Posterior vena cava (tissue), 2 donors: ENCODE measurements at places on chromosomes 6 and 20. TPM values are rescaled to one million over a fixed set of nuclear protein-coding genes. Genes with fewer than 3 reads are reported as not detected.
A peak's percentile ranks its signal among the peaks of the same experiment; 100 is the strongest.

Gene AURKA
- total RNA-seq, result 2.9 TPM

Gene NKX2-2
- total RNA-seq, result 0.23 TPM

Gene PHIP
- 25.5 TPM for total RNA-seq

Gene KHDC1L
- not detected for total RNA-seq

Gene UST
- total RNA-seq, result 15.2 TPM

Gene ELOVL2
- total RNA-seq, result 0.23 TPM

Gene ELOVL4
- 1.9 TPM for total RNA-seq

Gene MCHR2
- not detected for total RNA-seq

Gene PXT1
- not detected for total RNA-seq

Gene MBOAT1
- total RNA-seq, result 8.7 TPM

Gene MUC22
- total RNA-seq, result not detected

Gene ZC2HC1B
- not detected for total RNA-seq

Gene SRMS
- not detected for total RNA-seq

Gene PSORS1C1
- 2.1 TPM for total RNA-seq

Gene YTHDF1
- 25.2 TPM for total RNA-seq

- DNase-seq, result no peak
These were observed 192.7 kb upstream of the CNR1 start for GRCh38 chr6:88358846-88359245.

- DNase-seq, result no peak
These were observed 222.8 kb downstream of the ALDH8A1 start for GRCh38 chr6:134727081-134727480.

DNA sequence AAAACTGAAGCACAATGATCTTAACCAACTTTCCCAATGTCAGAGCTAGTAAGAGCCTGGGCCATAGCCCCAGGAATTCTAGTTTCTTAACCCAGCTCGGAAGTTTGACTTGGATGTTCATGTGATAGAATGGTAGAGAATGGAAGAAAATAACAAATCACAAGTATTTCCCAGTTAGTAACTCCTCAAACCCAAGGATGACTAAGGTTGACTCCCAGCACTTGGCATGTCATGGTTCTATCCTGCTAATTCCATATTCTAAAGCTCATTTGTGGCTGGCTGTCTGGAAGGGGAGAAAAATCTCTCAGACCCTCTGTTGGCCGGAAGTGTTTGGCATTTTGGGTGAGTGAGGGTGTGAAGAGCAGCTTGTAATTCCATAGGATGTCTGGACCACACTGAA is 248.7 kb downstream of the RFPL4B start:
- DNase-seq, result no peak

DNA sequence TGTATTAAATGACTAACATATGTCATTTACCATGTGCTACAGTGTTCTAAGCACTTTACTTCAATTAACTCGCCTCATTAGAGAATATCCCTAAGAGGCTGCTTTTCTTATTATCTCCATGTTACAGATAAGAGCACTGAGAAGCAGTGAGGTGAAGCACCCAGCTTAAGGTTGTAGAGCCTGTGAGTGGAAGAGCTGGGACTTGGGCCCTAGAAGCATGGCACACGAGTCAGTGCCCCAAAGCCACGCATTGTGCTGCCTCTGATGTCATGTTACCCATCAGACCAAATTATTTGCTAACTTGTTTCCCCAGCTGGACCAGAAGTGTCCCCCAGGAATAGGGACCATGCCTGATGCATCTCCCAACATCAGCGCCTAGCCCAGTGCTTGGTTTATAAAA is 34.1 kb downstream of the POFUT1 start:
- DNase-seq, result no peak

DNA sequence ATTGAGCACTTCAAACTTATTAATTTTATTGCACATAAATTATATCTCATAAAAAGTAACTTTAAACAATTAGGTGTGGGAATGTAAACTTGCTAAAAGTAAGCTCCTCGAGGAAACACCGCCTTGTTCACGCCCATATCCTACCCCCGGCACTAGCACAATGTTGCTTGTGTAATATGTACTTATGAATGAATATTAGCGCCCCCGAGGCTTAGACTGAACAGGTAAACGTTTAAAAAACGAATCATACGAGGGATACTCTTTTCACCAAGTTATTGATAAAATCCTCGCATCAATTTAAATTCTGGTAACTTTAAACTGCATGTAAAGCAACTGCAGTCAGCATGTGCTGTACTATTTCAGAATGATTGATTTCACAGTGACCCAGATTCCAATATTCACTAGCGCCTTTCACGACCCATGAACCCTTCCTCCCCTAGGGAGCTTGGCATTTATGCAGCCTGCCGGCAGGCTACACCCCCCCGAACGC is 637 bp downstream of the TFB1M start:
- DNase-seq, result no peak

DNA sequence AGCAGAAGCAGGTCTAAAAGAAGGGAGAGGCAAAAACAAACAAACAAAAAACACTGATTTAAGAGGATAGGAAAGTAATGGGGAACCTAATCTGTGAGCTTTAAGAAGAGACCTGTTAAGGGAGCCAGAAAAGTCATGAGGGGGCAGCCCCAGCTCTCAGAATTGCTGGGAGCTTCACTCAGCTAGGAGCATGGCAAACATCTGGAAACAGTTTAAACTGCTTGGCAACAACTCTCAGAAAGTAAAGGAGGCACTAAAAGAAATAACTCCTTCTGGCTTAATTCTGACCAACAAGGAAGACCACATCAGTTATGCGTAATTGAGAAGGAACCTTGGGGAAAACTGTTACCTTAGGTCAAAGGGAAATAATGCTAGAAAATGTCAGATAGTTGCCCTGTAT is 121.4 kb downstream of the LAMP5 start:
- DNase-seq, result no peak

DNA sequence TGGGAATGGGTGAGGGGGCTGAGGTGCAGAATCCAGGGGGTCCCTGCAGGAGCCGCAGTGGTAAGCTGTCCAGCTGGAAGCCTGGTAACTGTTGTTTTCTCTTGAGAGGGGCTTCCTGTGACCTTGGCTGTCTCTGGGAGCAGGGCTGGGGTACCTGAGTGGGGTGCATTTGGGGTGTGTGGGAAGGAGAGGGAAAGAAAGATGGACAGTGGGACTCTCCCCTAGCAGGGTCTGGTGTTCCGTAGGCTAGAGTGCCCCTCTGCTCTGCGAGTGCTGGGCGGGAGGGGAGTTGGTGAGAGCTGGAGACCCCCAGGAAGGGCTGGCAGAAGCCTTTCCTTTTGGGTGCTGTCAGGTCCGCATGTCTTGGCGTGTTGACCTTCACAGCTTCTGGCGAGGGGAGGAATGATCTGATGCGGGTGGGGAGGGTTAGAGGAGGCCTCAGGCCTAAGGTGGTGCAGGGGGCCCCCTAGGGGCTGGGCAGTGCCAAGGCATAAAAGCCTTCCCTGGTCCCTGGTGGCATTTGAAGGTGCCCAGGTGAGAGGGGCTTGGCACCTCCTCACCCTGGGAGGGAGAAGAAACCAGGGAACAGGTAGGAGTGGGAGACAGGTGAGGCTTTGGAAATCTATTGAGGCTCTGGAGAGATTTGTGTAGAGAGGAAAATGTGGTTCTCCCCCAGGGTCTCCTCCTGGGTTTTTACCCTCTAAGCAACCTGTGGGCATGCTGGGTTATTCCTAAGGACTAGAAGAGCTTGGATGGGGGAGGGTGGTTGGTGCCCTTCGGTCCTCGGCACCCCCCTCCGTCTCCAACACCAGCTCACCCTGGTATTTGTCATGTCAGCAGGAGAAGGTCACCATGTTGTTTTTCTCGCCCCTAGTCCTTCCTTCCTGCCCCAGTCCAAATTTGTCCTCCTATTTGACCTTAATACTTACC is 3.3 kb downstream of the VEGFA start:
- peak; percentile 81 for DNase-seq

DNA sequence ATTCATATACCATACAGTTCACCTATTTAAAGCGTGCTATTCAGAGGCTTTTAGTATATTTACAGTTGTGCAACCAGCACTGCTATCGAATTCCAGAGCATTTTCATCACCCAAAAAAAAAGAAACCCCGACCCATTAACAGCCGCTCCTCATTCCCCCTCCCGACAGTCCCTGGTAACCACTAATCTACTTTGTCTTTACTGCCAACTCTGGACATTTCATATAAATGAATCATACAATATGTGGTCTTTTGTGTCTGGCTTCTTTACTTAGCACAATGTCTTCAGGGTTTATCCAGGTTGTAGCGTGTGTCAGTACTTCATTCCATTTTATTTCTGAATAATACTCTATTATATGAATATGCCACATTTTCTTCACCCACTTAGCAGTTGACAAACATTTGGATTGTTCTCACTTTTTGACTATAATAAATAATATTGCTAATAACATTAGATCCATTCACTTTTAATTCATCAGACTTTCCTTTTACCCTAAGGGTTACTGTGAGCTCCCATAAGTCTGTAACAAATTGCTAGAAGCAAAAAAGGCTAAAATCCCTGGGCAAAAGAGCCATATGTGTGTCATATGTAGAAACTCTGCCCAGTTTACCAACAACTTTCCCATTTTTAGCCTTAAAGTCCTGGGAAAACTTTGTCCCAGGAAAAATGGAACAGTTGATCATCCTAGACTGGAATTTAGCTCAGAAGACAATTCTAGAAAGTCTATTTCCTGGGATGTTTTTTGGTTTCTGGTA is 23.2 kb upstream of the ROS1 start:
- no peak for DNase-seq

- DNase-seq, result no peak
These were observed 26.5 kb downstream of the EFCAB8 start for GRCh38 chr20:32885185-32885584.

DNA sequence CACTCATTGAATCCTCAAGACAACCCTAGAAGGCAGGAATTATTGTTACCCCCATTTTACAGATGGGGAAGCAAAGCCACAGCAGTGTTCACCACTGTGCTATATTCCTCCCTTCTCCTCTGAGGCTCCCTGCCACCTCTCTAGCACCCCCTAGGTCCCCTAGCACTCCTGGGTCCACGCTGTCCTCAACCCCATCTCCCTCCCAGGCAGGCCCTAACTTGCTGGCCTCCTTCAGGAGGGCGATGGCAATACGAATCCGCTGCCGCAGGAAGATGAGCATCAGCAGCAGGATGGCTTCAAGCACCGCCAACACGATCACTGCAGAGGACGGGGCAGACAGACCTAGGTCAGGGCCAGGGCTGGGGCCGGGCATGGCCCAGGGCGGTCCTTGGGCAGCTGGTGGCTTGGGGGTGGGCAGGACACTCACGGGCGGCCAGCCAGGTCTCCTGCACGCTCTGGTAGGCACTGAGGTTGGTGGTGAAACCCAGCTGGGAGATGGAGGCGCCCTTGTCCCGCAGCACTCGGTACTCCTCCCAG is 7.8 kb upstream of the NEU1 start:
- DNase-seq, result no peak

GRCh38 chr6:84687431-84687830 is 77.0 kb downstream of the TBX18 start:
- no peak for DNase-seq

- DNase-seq, result no peak
These were observed 85.8 kb downstream of the CDKAL1 start for GRCh38 chr6:20620043-20620442.

DNA sequence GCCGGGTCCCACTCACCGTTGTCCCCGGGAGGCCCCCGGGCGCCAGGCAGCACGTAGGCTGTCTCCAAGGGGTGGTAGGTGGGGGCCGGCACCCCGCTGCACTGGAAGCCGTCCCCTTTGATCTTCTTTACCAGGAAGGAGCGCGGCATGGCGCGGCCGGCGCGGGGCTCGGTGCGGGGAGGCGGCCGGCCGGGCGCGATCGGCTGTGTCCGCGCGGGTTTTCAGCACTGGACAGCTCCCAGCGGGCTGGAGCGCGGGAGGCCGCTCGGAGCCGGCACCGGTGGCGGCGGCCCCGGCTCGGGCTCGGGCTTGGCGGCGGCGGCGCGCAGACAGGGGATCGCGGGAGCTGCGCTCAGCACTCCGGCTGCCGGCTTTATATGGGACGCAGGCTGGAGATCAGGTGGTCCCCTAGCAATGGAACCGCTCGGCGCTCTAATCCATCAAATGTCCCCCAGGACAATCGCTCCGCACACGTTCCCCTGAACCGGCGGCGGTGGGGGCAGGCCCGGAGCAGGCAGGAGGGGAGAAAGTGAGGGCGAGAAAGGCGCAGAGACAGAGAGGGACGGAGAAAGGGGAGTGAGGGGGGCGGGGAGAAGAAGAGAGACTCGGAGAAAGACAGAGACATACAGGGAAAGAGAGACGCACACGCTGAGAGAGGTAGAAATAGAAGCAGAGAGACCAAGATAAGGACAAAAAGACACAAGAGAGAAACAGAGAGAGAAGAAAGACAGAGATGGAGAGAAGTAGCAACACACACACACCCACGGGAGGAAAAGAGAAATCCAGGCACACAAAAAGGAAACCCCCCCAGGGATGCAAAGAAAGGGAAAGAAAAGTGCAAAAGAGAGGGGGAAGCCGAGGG is at the start of gene SCRT2:
Gene SCRT2, minus strand, starts transcription at position 350 of the 862 bp plus-strand sequence. Its CDS starts 201 bp downstream, at position 149.
- peak; percentile 92 for DNase-seq

GRCh38 chr20:16488086-16488485 is 85.2 kb downstream of the KIF16B start:
- no peak for DNase-seq

DNA sequence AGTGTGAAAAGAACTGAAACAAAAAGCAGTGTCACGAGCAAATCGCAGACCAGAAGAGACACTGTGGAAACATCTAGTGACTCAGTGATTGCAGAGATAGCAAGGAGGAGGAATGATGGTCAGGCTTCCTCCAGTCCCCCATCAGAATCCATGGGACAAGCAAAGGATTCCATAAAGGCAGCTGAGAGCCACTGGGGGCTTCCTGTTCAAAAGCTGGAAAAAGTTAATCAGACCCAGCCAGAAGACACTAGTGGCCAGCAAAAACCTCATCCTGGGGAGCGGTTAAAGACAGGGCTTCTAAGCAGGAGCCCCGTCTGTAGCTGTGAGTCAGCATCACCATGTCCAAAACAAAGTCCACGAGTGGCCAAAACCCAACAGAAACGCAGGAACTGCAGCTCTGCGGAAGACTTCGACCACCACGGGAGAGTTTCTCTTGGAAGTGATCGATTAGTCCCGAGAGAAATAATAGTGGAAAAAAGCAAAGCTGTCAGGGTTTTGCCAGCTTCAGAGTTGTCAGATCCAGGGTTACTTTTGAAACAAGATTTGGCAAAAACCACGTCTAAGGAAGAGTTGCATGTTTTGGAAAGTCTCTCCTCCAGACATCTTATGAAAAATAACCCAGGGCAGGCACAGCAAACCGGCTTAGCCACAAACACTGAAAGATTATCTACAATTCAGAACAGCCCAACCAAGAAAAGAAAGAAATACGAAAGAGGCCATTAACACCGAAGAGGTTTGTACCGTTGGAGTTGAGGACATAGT is 51.0 kb downstream of the JAG1 start:
- DNase-seq, result peak; percentile 88

- no peak for DNase-seq
These were observed at the start of gene NFATC2 for GRCh38 chr20:51542571-51543421. NFATC2 (minus strand) TSS chr20:51542719; CDS start chr20:51542499, 220 bp downstream.

- no peak for DNase-seq
These were observed 41.0 kb upstream of the EMILIN3 start for GRCh38 chr20:41407607-41408006.

DNA sequence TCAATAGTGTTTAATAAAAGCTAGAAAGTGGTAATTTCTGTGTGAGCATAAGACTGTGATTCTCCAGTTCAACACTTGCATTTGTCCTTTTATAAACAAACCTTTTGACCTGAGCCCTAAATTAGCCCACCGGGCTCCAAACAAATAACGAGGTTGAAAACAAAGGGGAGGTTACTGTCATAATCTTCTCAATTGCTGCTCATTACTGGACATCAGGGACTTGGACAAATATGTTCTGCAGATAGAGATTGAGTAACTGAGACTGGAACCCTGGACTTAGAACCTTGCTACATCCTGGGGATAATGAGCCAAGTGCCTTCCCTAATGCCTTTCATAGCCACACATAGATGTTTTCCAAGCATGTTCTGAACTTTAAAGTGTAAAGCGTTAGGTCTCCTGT is 84.2 kb upstream of the PCSK2 start:
- DNase-seq, result no peak

GRCh38 chr20:58745391-58745790 is 52.8 kb downstream of the NPEPL1 start:
- DNase-seq, result no peak
